ENCODE measurements at places on chromosomes 4 and X.

DNA sequence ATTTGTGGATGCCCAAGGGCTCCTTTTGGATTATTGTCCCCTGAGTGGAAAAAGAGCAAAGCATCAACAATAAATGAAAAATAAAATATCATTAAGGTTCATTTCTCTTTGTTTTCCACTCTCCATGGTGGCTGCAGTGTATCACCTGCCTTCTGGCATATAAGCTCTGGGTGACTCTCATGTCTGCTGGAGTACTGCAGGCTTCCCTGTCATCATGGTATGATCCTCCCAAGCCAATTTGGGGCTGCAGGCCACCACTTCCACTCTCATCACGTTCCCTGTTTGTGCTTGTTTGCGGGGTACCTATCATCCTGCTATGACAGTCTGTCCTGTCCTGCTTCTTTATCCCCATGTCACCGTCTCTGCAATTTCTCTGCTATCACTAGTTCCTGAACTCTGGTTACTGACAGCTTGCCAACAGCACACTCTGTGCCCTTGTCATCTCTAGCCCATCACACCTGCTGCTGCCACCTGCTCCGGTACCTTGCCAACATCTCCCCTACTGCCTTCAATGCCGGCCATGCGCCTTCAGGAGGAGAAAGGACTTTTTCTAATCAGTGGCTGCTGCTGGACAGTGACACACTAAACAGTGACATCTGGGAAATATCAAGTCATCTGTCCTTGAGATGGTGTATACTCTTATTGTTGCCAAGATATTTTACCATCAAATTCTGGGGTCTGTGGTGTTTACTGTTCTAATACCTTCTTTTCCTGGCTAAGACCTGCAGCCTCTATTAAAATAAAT, 23.0 kb upstream of the FGF5 start:
- DNase-seq, result no peak

DNA sequence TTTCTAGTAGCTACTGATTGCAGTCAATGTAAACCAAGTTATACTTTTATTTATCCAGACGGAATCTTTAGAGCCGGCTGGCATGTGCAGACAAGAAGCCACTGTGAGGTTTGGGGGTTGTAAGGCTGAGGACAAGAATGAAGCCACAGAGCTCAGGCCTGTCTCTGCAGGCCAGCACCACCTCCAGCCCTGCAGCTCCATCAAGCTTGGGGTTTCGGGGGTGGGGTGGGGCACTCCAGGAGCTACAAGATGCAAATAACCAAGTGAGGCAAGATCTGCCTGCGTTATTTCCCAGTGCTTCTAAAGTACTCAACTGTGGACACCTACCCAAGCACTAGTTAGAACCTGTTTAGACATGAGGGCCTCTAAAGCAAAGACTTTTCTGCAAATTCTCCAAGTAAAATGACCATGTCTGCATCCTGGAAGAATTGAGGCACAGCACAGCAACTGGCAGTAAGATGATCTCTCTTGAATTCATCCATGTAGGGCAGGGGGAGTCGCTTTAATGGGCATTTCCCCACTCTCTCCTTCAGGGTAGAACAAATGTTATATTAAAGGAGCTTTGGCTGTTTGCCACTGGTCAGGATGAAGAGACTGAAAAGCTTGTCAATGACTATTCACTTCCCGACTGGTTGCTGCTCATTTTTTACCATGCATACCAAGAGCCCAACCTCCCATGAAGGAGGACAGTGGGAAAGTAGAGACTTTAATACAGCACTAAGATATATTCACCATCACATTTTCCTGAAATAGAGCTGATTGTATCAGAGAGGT, 222.5 kb downstream of the MGST2 start:
- DNase-seq, result no peak

DNA sequence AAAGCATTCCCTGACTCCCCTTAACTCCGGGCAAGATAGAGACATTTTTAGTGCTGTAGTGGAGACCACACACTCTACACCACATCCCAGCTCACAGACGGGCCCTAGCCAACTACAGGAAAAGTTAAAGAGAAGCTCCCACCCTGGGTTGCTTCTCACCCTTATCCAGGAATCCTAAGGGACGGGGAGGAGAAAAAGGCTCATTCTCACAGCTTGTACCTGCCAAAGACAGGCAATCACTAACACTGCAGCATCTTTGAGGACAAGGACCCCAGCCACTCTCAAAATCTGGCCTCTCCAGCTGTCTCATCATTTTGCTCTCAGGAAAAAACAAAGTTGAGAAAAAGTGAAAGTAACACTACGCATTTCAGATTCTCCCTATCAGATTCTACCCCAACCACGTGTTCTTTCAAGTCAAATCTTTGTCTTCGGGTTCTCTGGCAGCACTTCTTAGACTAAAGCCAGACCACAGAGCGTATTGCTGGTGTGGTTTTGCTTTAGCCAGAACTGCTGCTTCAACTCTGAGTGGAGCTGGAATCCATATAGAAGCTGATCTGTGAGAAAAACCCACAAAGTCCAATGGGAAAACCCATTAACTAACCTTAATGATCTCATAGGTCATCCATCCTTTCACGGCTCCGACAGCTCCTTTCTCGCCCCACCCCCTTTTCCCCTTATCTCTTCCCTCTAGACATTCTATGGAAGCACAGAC, 605.9 kb upstream of the DIPK2B start:
- DNase-seq, result peak; percentile 87

DNA sequence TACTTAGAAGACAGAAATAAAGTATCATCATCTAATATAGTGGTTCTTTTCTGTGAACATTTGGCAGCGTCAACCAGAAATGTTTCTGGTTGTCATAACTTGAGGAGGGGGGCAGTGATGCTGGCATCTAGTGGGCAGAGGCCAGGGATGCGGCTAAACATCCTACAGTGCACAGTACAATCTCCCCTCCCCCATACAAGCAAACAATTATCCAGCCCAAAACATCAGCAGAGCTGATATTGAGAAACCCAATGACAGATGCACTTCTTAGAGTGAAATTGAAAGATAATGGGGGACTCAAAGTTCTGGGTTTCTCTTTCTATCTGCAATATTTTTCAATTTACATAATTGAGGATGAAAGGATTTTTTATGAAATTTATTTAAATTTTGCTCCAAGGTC, 1.9 kb upstream of the EIF1AX start:
- DNase-seq, result no peak

- peak; percentile 63 for DNase-seq
These were observed 9.2 kb downstream of the RFC1 start for GRCh38 chr4:39357002-39357401.

- no peak for DNase-seq
These were observed 5.3 kb downstream of the GRIA3 start for GRCh38 chrX:123189338-123189737.

GRCh38 chr4:178068136-178068535, 625.9 kb upstream of the AGA start:
- no peak for DNase-seq

- no peak for DNase-seq
These were observed 169.3 kb upstream of the FRMPD4 start for GRCh38 chrX:11968991-11969390.

- no peak for DNase-seq
These were observed 356.2 kb downstream of the ADGRL3 start for GRCh38 chr4:61556277-61556676.

GRCh38 chrX:39941332-39941920, 156.3 kb downstream of the BCOR start:
- DNase-seq, result no peak

- no peak for DNase-seq
These were observed 40.0 kb upstream of the DYNLT3 start for GRCh38 chrX:37887347-37887746.

DNA sequence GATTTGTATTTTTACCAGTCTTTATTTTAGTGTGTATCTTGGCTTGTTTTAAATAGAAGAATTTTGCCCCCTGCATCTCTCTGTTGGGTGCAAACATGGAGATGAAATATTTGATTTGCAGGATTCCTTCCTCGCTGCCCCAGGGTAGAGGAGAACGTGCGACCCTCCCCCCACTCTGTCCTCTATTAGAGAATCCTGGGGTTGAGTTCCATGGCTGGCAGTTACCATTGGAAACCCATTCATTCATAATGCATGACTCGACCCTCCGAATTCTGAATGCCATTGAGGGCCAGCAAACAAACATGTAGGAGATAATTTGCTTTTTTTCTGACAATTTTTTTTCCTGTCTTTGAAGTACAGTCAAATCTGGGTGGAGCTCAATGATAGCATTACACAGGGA, 53.7 kb downstream of the TRIM2 start:
- DNase-seq, result no peak

DNA sequence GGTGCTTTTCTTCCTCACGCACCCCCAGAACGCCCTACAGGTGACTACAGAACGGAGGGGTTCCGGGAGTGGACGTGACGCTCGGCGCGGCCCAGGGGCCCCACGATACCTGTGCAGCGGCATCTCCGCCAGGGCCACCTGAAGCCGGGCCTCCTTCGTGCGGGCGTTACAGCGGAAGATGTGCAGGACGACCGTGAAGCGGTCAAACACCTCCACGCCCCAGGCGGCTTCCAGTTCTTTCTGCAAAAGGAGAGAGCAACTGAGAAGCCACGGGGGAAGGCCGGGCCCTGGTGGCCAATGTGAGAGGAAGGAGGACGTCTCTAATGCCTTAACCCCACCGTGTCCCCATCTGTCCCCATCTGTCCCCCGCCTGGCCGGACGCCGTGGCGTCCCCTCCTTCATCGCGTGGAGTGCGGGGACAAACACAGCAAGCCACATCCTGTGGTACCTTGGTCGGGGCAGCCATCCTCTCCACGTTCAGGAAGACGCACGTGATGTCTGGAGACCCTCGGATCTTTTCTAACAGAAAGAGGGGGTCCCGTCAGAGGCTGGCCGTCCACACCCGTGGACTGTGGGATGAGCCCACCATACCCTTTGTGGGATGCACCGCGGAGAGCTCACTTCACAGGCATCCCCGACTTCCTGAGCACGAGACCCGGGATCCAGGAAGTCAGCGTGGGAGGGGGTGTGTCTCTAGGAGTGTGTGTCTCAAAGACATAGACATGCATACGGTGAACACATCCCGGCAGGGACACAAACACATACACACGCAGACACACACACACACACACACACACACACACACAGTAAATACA, 3.6 kb downstream of the GTPBP6 start:
- no peak for DNase-seq

DNA sequence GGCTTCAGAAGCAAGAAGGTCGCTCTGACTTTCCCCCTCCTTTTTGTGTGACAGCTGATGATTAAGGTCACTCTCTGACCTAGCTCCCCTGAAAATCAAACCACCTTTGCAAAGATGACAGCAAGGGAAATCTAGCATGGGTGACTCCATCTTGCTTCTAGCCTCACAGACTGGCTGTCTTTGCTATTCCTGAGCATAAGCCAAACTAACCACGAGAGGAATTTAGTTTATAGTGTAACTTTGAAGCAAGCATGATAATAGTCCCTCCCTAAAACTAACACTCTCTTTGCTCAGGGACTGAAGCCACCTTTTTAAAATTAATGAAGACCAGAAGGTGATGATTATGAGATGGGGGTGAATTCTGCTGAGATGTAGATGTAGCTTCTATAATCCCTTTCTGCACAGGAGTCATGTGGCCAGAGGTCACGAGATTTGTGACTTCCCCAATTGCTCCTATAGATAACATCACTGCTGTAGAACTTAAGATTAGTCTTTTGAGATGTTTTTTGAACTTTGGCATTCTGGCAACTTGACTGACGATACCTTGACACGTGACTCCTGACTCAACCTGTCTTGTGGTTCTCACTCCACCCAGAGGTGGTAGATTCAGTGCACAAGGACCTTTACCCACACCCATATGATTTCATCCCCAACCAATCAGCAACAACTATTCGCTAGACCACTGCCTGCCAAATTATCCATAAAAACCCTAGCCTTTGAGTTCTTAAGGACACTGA, 14.9 kb upstream of the PDE5A start:
- no peak for DNase-seq

GRCh38 chr4:127071443-127071842, 561.3 kb upstream of the INTU start:
- DNase-seq, result no peak

- no peak for DNase-seq
These were observed 99.1 kb downstream of the FRYL start for GRCh38 chr4:48680848-48681568.

- DNase-seq, result no peak
These were observed 53.5 kb downstream of the PLAC1 start for GRCh38 chrX:134604701-134605311.

DNA sequence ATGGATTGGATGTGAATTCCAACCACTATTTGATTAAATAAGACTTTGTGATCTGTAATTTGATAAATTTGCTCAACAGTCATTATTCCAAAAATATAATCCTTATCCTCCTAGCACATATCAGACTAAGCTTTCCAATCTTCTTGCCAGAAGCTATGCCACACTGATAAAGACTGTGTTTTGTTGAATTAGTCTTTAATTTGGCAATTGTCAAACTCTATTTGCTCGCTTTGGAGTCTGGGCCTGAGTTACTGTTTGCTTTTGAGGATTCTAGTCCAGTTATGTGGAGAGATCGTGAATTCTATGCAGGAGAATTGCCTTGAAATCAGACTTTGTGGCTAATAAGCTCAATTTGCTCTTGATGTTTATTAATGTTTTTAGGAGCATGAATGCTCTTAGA, 10.9 kb upstream of the RNF150 start:
- no peak for DNase-seq

GRCh38 chrX:100969936-100970335, 428 bp downstream of the ARL13A start:
- DNase-seq, result no peak

- no peak for DNase-seq
These were observed at the start of gene MAGEE2 for GRCh38 chrX:75784680-75785491. TSS of gene MAGEE2 (minus strand) at chrX:75785254. CDS start at chrX:75785051, 203 bp downstream.

DNA sequence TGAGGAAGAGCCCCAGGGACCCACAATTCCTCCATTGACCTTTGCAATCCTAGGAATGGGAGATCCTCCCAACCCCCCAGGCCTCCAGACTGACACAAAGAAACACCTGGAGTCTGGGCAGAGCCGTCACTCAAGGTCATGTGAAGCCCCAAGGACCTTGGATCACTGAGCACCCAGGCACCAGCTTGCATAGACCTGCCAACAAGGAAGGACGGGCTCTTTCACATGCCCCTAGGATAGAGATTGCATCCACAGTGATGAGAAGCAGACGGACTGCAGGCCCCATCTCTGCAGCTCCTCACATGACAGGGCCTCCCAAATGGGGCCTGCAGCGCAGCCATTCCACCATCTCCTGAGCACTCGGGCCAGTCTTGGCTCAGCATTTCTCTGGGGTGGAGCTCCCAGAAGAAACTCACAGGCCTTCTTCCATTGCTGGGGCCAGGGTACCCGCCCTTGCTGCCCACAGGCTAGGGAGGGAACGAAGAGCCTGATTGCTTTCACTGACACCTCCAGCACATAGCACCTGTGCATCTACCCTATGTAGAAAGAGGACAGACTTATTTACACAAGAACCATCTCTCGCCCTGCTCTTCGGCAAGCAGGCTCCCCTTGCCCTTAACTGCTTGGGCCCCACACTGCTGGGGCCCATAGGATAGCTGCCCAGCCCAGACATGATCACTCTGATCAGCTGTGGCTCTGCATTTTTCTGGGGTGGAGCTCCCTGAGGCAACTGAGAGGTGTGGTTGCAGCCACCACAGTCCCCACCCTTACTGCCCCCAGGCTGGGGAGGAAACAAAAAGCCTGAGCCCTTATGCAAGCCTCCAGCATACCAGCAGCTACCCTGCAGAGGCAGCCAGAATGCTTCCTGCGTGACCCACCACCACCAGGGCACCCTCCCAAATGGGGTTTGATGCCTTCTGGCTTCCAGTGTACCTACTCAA, 185.7 kb upstream of the ZCCHC13 start:
- no peak for DNase-seq

Measured in activated CD4-positive, alpha-beta T cell treated with anti-CD3 and anti-CD28 coated beads, Interleukin-2, amount 10 ng/mL, durations not matched to agents 24 days and 14 days (primary cell).